ENCODE measurements at places on chromosomes 1 and 21. TPM values are rescaled to one million over a fixed set of nuclear protein-coding genes. Genes with fewer than 3 reads are reported as not detected.

DNA sequence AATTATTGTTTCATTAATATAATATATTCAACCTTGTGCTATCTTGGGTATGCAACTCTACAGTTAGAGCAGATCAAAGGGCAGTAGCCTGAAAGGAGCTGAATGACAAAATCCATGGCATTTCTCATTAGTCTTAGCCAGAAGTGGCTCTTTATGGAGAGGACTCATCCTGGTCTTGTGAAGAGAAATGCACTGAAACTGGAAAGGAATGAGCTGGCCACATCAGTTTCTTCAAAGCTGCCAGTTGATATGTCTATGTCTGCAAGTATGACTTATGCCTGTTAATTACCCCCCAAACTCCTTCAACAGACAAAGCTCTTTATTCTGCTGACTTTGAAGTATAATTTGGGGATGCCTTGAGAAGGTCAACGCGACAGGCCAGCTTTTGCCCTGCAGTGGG is 119.0 kb upstream of the UBE2U start:
- DNase-seq = no peak

BMP8B gene
- 0.08 TPM for polyA plus RNA-seq

DNA sequence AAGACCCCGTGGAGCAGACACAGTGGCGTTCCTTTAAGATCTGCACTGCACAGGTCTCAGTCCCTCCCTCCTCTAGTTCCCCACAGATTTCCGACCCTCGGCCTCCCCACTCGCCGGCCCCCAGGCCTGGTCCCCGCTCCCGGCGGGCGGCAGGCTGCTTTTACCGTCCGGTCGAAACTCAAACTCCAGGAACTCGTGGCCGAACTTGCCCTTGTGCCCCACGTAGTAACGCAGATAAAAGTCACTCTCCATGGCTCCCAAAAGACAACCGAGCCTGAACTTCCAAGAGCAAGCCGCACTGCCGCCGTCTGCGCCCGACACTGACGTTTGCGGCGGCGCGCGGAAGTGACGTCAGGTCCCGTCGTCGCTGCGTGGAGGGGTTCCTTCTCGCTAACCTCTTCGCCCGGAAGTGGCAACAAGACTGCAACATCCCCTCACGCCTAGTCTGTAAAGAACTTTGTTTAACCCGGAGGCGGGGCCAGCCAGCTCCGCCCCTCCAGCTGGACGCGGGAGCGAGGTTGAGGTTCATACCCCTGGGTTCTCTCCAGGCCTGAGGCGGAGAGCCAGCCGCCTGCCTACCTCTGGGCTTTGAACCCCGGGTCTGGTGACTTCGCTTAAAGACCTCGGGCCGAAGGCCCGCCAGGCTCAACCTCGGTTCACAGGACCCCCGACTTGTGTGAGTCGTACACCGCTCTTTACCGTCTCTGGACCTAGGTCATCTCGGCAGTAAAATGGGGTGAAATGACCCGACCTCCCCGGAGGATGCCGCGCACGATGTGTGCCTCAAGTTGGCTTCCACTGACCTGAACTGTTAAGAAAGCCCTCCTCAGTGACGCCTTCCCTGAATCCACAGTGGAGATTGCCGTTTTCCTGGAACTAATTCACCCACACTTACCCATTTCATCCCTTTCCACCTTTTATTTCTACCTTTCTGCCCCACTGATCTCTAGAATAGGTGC is at the start of gene MAGOH:
Gene MAGOH, minus strand, starts transcription at position 322 of the 959 bp plus-strand sequence. Its CDS starts 70 bp downstream, at position 252.
- peak; percentile 96 for DNase-seq

GRCh38 chr1:8516278-8516777 is 198.4 kb downstream of the SLC45A1 start:
- DNase-seq = no peak

- no peak for DNase-seq
These were observed 27.1 kb downstream of the GBP2 start for GRCh38 chr1:89098857-89099256.

CASQ2 gene
- polyA plus RNA-seq = 84.0 TPM

- DNase-seq = no peak
These were observed 3.9 kb downstream of the NSUN4 start for GRCh38 chr1:46344481-46344880.

HPCA gene
- polyA plus RNA-seq = not detected

LAX1 gene
- polyA plus RNA-seq = 0.04 TPM

- no peak for DNase-seq
These were observed 70.6 kb upstream of the GCLM start for GRCh38 chr1:93979718-93980319.

- DNase-seq = no peak
These were observed 11.7 kb downstream of the SELL start for GRCh38 chr1:169699707-169700106.

- DNase-seq = no peak
These were observed 4.8 kb downstream of the REG4 start for GRCh38 chr1:119806489-119806888.

GRCh38 chr21:44780767-44781459 is 20.7 kb downstream of the UBE2G2 start:
- DNase-seq = no peak

DNA sequence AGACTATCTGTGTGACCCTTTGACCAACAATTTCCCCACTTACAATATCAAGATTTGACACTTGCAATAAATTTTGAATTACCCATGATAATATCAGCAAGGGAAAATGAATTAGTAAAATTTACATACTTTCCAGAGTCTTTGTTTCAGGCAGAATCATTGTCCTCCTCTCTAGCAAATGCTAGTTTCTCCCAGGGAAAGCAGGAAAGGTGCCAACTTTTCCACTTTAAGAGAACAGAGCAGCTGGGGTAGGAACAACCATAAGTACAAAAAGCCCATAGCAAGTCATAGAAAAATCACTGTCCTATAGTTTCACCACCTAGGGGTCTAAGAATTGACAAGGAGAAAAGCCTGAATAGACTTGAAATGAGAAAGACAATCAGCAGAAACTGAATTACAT is 67.1 kb upstream of the GUCA2B start:
- DNase-seq = no peak

- DNase-seq = no peak
These were observed 322 bp downstream of the TFB2M start for GRCh38 chr1:246565751-246566127.

DNA sequence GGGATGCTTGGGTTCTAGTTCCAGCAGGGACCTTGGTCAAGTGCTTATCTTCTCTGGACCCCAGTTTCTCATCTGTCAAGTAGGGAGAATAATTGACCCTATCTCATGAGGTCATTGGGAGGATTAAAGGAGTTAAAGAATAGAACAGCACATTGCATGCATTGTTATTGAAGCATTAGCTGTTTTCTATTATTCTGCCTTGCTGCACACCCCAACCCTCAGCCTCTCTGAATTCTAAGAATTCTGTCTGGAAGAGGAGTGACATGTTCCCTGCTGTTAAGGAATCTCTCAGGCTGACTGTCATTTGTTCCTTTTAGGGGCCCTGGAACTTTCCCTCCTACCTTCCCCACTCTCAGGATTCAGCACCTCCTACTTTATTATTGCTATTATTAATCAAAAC is 73.9 kb downstream of the NENF start:
- no peak for DNase-seq

KCNC4 gene
- polyA plus RNA-seq = 2.4 TPM

GRCh38 chr21:21213297-21213696 is 215.1 kb downstream of the NCAM2 start:
- DNase-seq = no peak

KRTAP19-1 gene
- not detected for polyA plus RNA-seq

- DNase-seq = no peak
These were observed 499.6 kb upstream of the C1orf87 start for GRCh38 chr1:60573121-60573520.

GRCh38 chr1:109769330-109770078 is 5.8 kb upstream of the EPS8L3 start:
- DNase-seq = no peak

LCE2C gene
- polyA plus RNA-seq = not detected

GRCh38 chr1:113207019-113207418 is 134.0 kb downstream of the LRIG2 start:
- no peak for DNase-seq

TCHHL1 gene
- not detected for polyA plus RNA-seq

GRCh38 chr1:17984583-17984982 is 123.0 kb upstream of the IGSF21 start:
- DNase-seq = no peak

GRCh38 chr1:98017184-98017583 is 96.3 kb upstream of the DPYD start:
- DNase-seq = no peak

GRCh38 chr1:236692128-236692527 is 5.8 kb downstream of the ACTN2 start:
- no peak for DNase-seq

CRYBG2 gene
- polyA plus RNA-seq = not detected

DNA sequence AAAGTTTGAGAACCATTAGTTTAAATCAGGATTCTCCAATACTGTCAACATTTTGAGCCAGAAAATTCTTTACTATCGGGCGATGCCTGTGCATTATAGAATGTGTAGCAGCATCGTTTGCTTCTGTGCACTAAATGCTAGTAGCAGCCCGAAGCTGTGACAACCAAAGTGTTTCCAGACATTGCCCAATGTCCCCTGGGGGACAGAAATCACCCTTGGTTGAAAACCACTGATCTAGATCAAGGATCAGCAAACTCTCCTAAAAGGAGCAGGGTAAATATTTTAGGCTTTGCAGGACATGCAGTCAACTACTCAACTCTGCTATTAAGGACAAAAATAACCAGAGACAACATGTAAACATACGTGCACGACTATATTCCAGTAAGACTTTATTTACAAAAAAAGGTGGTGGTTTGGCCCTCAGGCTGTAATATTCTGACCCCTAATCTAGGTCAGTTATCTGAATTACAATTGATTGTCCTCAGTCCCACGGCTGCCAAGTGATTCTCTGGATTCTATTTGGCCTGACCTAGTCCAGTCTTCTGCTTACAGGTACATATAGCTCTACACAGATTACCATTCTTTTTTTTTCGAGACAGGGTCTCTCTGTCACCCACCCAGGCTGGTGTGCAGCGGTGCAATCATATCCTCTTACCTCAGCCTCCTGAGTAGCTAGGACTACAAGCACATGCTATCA is 10.6 kb downstream of the FAF1 start:
- DNase-seq = no peak

DNA sequence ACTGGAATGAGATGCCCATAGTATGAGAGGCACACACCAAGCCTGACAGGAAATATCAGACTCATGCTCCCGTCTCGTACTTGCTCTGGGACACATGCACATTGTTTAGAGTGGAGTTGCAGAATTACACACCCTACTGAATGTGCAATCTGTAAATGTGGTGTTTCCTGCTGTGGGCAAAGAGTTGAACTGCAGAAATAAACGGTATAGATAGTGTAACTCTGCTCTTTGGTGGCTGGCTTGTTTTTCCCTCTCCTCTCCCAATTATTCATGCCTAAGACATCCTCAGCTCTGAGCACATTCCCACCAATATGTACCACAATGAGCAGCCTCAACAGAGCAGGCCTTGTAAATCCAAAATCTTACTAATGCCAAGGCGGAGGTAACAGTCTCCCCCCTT is 90.1 kb upstream of the DIRAS3 start:
- DNase-seq = no peak

- no peak for DNase-seq
These were observed 142.6 kb downstream of the OMA1 start for GRCh38 chr1:58403894-58404293.

DNA sequence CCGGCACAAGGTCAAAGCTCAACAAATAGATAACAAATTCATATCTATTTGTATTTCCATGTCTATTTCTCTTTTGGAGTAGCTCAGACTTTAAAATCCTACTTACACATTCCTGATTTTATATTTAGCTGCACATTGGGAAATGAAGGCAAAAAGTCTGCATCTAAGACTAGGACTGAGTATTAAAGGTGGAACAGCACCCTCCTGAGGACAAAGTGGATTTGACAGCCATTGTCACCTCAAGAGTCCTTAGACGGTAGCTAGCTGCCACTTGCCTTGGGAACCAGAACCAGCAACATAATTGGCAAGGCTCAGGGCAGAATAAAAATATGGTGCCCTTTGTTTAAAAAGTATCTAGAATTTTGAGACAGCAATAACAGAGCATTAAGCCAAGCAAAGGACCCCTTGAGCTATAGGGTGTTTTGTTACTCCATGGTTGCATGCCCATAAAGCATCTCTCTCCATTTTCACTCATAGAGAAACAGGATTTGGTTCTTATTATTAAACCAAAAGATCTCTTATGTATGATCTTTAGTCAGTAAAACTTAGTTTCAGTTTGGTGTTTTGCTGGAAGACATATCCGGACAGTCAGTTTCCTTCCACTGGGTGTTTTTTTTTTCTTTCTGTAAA is 30.0 kb upstream of the SGIP1 start:
- no peak for DNase-seq

DNA sequence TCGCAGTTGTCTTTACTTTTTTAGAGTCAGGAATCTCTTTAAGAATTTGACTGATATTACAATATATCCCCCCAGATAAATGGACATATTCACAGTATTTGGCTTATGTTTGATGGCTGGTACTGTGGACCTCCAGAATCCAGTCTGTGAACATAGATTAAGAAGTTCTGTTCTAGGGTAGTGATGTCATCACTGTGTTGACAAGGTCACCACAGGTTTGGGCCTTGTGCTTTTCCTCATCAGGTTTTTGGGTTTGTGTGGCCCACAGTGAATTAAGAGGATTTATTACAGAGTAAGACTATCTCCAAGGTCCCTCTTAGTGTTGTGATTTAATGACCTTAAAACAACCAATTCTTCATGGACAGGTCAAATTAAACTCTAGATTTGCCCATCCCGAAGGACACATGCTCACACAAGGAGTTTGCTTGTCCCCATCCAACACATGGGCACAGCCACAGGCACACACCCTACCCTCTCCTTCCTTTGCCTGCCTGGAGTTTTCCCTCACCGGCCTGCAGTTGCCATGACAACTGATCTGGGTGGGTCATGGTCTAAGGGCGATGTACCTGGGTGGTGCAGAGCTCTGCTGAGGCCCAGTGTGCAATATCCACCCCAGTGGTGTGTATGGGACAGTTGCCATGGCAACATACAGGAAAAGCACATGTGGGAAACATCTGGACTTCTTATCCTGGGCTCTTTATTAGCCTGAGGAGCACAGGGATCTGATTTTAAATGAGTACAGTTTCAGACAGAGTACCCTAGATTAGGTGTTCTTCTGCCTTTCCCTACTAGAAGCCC is 98.6 kb downstream of the NAV1 start:
- DNase-seq = no peak
